Activated CD8-positive, alpha-beta memory T cell treated with anti-CD3 and anti-CD28 coated beads, Interleukin-2, amount 50 U/mL, for 4 hours (primary cell): ENCODE measurements at places on chromosomes 3 and 15.

DNA sequence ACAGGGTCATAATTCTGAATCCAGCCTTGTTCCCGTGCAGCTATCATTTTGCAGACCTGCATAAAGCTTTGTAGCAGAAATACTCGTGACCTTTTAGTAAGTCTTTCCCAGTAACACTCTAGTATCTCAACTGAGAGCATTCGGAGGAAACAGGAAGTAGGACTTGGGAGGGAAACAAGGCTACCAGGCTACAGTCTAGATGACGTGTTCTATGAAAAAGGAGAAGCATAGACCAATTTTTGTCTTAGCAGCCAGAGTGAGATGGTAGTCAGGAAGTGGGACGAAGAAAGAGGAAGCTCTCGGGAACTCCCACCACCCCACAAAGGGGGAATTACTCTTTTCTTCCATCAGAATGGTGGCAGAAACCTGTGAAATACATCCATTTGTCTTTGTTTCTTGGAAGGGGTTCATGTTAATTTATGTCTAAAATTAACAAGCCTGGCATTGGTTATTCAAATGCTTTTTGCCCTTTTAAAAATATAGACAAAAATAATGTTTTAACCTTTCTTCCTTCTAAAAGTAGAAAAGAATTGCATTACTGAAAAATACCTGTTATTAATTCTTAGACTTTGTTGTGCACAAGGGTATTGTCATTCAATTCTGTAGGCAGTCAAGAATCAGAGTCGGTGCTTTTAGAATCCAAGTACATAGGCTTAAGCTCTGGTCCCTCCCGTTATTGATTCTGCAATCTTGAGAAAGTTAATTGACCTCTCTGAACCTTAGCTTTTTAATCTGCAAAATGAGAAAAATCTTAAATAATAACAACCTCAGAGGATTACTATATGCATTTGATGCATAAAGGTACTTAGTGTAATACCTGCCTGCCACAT, 1.6 kb upstream of the SUCNR1 start:
- DNase-seq = no peak

- no peak for DNase-seq
These were observed 2.4 kb downstream of the GPR171 start for GRCh38 chr3:151200586-151200985.

DNA sequence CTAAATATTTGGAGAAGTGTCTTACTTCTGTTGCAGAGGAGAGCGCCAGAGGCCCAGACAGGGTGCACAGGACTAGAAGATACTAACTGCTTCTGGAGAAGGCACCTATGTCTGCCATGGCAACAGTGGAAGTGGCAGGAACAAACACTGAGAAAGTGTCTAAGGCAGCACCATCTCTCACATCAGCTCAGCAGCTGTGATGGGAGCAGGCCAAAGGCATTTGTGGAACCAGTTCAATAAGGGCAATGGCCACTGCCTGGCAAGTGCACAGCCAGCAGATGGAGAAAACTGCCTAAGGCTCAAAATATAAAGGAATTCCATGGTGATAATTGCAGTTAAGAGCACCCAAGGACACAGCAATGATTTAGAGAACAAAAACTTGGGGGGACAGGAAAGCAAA, 563.0 kb upstream of the CCDC54 start:
- no peak for DNase-seq

- DNase-seq = no peak
These were observed 154.3 kb upstream of the RORA start for GRCh38 chr15:61383421-61383820.

DNA sequence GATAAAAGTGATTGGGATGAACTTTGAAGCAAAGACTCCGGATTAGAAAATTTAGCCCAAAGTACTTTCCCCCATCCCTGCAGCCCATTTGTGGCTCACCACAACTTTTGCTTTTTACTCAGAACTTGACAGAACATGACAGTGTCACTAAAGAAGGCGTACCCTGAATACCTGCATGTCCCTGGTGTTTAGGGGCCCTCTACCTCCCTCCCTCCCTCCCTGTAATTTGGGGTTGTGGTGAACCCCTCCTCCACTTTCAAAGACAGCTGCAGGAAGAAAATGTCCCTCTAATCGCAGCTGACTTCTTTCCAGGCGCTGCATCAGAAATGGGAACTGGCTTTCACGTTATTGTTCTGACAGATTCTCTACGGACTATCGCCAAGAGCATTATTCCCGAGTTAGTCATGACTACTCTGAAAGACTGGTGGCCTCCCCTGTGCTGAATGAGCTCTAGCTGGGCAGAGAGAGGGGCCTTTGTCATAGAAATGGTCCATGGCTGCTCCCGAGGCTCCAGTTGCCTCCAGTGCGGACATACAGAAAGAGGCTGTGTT, 93.2 kb upstream of the ARHGEF3 start:
- DNase-seq = no peak

DNA sequence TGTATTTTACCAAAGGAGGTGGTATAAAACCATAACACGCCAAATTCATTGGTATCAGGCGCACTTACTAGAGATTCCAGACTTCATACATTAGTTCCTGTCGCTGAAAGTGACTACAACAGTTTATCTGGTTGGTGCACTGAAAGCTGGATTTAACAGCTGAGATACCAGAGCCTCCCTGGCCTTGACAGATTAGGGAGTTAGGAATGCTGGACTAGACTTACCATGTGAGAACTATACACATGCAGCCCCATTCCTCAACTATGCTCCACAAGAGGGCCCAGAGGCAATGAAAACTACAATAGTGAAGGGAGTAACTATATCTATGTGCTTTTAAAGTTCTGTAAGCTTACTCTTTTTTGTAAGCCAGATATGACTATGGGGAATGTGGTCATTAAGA, 174.4 kb downstream of the STAG1 start:
- no peak for DNase-seq

DNA sequence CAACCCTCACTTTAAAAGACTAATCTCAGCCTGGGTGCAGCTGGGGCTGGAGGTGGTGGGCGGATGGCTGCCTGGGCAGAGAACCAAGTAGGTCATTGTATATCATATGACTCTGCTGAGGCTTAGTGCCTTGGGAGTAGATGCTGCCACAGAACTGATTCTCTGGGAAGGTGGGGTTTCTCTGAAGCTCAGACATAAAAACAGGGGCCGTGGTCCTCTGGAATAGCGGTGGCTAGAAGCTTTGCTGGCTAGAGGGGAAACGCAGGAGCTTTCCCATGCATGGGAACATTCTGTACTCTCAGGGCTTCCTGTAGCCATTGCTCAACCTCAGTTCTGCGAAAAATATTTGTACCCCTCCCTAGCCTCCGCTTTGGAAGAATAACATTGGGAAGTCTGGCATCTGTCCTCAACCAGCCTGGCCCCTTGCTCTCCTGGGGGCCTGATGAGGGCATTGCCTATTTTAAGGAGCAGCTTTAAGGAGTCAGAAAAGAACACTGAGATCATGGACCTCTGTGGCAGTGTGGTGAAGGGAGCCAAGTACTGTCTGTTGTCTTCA, 14.7 kb downstream of the TIMP4 start:
- no peak for DNase-seq

GRCh38 chr3:58104712-58105111, 96.5 kb downstream of the FLNB start:
- DNase-seq = no peak

- DNase-seq = no peak
These were observed 45.8 kb downstream of the PCNP start for GRCh38 chr3:101619734-101620133.

DNA sequence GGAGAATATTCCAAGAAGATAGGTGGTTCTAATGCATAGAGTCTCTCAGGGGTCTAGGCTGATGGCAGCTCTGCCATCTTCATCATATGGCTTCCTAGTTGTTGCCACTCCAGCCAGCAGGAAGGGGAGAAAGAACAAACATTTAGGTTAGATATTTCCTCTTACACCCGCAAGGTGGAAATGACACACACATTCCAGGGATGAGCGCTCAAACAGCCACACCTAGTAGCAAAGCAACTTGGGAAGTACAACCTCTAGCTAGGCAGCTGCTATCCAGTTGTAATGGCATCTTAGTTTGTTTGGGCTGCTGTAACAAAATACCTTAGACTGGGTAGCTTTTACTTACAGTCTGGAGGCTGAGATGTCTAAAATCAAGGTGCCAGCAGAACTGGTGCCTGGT, 51.9 kb upstream of the ADAMTSL3 start:
- DNase-seq = no peak

GRCh38 chr15:65875458-65875857, 6.2 kb downstream of the RAB11A start:
- no peak for DNase-seq

DNA sequence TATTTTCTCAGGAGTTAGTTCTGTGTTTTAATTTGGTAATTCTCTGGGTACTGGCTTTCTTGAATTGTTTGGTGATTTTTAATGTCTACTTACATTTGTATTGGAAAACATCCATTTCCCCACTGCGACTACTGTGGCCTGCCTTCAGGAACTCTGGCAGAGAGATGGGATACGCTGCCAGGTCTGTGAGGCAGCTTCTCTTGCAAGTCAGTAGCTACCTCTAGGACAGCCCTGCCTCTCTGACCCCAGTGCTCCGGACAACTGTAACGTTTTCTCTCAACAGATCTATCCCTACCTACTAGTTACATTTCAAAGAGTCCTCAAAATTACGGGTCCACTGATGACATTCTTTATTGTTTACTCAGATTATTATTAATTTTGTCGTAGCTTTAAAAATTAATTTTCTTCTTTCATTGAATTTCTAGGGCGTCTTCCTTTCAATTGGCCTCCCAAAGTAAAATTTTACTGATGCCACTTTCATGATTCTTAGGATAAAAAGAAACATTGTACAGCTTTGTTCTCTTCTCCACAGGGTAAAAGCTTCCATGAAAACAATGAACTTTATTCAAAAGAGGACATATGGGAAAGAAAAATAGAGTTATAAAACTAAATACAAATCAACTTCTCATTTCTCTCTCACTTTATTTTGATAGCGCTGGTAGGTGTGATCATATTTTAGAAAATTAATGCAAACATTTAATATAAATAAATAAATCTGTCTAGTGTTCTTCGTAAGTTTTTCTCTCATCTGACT, 123.2 kb upstream of the GOLGA8J start:
- no peak for DNase-seq
